ENCODE measurements at places on chromosomes 16 and 17. TPM values are rescaled to one million over a fixed set of nuclear protein-coding genes. Genes with fewer than 3 reads are reported as not detected.

PPP1R27 gene
- total RNA-seq, result under 0.01 TPM

SLC16A13 gene
- 0.26 TPM for total RNA-seq

DNA sequence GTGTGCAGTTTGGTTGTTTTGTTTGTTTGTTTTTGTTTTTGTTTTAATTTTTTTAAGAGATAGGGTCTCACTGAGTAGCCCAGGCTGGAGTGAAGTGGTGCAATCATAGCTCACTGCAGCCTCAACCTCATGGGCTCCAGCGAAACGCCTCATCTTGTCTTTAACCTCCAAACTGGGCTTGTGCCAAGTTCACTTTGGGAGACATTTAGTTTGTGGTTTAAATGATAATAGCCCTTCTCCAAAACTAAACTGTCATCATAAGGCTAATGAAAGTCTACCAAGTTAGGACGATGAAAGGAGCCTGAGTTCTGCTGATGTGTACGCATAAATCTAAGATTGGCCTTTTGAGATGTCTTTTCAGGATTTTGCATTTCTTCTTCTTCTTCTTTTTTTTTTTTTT lies 6.5 kb upstream of the CARD14 start:
- H3K27ac ChIP-seq, result no peak overlapping the region
- peaks cover 4% of the 10 kb centered on the region for H3K27me3 ChIP-seq
- DNase-seq, result no peak
- H3K36me3 ChIP-seq, result no peaks in the 10 kb centered on the region

GLYR1 gene
- total RNA-seq, result 40.8 TPM

WNT9B gene
- total RNA-seq, result not detected

GCGR gene
- not detected for total RNA-seq

CCL8 gene
- total RNA-seq, result 0.26 TPM

DNA sequence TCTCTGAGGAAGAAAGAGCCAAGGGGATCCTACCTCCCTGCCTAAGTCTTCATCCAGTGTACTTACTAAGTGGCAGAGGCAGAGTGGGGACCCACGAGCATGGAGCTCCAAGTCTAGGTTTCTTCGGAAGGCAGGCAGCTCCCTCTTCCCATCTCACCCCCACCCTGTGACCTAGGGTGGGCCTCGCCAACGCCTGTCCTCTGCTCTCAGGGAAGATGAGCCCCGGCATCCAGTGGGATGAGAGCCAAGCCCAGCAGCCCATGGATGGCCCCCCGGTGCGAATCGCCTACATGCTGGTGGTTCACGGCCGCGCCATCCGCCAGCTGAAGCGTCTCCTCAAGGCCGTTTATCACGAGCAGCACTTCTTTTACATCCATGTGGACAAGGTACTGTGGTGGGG lies 8.3 kb downstream of the XYLT2 start:
- H3K36me3 ChIP-seq, result peaks cover 26% of the 10 kb centered on the region
- H3K27ac ChIP-seq, result no peak overlapping the region
- DNase-seq, result no peak

DNA sequence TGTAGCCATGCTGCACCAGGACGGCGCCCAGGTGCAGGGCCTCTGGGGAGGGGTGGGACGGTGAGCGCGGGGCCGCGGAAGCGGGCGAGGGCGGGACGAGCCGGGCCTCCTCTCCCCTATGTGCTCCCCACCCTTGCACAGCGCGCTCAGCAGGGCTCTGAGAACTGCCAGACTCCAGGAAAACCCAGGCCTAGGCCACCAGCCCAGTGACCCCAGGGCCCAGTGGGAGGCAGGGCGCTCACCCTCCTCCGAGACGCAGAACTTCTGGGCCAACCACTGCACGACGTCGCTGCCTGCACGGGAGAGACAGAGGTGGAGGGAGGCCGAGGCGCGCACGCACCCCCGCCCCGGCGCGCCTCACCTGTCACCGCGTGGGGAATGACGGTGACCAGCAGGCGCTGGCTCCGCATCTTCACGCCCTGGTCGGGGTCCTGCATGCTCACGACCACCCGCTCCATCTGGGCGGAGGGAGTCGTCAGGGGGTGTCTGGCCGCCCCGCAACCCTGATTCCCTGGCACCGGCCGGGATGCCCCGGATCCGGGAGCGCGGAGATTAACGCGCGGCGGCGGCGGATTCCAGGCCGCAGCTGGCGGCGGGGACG lies 603 bp downstream of the RGS11 start:
- H3K4me3 ChIP-seq, result peak overlapping the region; percentile 31
- DNase-seq, result no peak
- H3K36me3 ChIP-seq, result no peaks in the 10 kb centered on the region
- no peak overlapping the region for H3K27ac ChIP-seq
- H3K4me1 ChIP-seq, result no peaks in the 10 kb centered on the region

DNA sequence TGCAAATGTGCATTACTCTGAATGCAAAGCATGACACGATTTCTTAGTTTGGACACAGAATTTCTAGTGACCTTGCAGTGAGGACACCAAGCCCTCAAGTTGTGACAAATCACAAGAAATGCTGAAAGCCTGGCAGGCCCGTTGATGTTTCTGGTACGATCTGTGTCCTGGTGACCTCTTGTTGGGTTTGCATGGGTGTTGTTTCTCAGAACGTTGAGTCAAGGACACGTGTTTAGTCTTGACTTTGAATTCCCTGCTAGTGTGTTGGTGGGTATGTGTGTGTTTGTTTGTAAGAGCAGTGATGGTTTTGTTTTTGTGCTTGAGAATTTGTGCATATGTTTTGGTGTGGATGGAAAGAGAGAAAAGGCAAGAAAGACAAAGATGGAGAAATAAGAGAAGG lies 37.8 kb upstream of the MAF start:
- H3K36me3 ChIP-seq, result no peaks in the 10 kb centered on the region
- no peaks in the 10 kb centered on the region for H3K4me1 ChIP-seq
- no peaks in the 10 kb centered on the region for H3K27me3 ChIP-seq
- no peak for DNase-seq
- no peak overlapping the region for H3K4me3 ChIP-seq

DNA sequence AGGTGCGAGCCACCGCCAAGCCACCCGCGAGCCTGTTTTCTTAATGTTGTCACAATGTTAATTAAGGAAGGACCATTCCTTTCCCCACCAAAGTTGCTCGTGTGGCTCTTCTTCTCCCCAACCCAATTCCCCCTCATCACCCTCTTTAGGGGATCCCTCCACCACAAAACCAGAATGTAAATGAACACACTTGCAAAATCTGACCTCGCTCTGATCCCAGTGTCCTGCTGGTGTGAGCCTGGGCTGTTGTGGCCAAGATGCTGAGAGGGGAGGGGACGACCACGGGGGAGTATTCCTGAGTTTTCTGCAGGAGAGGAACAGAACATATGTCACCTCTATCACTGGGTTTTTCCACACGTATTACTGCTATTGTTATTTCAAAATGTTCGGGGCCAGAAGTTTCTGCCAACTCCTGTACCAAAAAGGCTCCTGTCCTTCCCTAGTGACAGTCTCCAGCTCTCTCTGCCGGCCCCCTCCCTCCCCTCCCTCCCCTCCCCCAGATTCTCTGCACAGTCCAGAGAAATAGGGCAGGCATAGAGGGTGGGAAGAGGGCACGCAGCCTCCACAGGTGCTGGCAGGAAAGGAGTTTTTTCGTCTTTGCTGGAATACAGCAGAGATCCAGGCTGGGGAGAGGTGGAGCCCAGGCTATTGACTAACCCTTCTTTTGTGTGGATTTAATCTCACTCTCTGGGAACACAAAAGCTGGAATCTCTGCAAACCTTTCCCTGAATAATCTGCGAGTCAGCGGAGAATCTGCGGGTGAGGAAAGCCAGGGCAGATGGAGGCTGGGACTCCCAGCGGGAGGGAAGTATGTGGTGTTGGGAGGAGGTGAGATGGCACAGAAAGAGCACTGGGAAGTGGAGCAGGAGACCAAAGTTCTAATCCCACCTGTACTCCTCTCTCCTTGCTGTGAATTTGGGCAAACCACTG lies 4.5 kb upstream of the CA4 start:
- no peak overlapping the region for H3K27ac ChIP-seq
- H3K4me3 ChIP-seq, result no peak overlapping the region
- no peaks in the 10 kb centered on the region for H3K36me3 ChIP-seq
- peaks cover 65% of the 10 kb centered on the region for H3K27me3 ChIP-seq
- H3K4me1 ChIP-seq, result peaks cover 8% of the 10 kb centered on the region
- DNase-seq, result no peak

GRCh38 chr17:18860161-18860972 lies 2.4 kb downstream of the PRPSAP2 start:
- peaks cover 2% of the 10 kb centered on the region for H3K4me1 ChIP-seq
- no peaks in the 10 kb centered on the region for H3K27me3 ChIP-seq
- no peak overlapping the region for H3K27ac ChIP-seq
- no peak for DNase-seq
- H3K4me3 ChIP-seq, result no peak overlapping the region

DNA sequence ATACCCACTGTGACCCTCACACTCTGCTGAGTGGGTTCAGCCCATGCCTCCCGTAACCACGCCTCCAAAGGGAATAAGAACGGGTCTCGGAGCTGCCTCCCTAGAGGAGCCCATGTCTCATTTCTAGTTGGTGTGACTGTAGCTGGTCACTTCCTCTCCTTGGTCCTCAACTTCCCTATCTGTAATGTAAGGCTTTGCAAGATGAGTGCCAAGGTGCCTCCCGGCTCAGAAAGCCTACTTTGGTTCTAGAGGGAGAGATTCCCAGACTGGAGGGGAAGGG lies 20.8 kb downstream of the C16orf74 start:
- no peak overlapping the region for H3K27ac ChIP-seq
- no peaks in the 10 kb centered on the region for H3K4me1 ChIP-seq
- H3K4me3 ChIP-seq, result no peak overlapping the region
- H3K36me3 ChIP-seq, result no peaks in the 10 kb centered on the region

GRCh38 chr17:78875363-78876093 lies 27.5 kb downstream of the CEP295NL start:
- H3K27ac ChIP-seq, result no peak overlapping the region
- H3K4me3 ChIP-seq, result no peak overlapping the region
- H3K4me1 ChIP-seq, result peaks cover 27% of the 10 kb centered on the region
- peaks cover 12% of the 10 kb centered on the region for H3K36me3 ChIP-seq

DNA sequence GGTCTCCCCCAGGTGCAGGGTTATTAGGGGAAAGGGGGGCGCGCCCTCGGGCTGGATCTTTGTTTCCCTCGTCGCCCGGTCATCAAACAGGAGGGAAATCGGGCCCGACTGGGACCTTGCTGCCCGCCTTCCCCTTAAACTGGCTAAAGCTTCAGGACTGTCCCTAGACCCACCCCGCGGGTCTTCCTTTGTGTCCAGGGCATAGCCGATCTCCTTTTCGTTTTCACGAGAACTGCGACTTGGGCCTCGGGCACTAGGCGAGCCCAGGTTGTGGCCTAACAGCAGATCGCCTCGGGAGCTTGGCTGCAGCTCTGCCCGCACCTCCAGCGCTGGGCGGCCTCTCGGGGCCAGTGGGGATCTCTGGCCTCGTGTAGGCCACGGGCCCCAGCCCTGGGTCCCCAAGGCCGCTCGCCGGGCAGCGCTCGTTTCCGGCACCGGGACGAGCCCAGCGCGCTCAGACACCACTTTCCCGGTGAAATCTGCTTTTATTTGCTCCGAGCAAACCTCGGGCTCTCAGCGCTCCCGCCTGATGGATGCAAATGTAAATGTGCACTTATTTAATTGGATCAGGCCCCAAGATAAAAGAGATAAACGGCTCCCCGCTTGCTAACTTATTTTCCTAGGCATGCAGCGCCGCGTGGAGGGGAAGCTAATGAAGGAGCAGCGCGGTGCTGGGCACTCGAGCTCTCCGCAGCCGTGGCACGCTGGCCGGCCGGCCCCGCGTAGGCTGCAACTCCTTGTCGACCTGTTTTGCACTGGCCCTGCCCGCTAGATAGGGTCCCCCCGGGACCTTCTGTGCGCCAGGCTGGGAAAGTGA lies 7.8 kb downstream of the IRX5 start:
- no peaks in the 10 kb centered on the region for H3K4me1 ChIP-seq
- H3K36me3 ChIP-seq, result no peaks in the 10 kb centered on the region
- H3K27me3 ChIP-seq, result peaks cover 52% of the 10 kb centered on the region
- no peak overlapping the region for H3K4me3 ChIP-seq

DNA sequence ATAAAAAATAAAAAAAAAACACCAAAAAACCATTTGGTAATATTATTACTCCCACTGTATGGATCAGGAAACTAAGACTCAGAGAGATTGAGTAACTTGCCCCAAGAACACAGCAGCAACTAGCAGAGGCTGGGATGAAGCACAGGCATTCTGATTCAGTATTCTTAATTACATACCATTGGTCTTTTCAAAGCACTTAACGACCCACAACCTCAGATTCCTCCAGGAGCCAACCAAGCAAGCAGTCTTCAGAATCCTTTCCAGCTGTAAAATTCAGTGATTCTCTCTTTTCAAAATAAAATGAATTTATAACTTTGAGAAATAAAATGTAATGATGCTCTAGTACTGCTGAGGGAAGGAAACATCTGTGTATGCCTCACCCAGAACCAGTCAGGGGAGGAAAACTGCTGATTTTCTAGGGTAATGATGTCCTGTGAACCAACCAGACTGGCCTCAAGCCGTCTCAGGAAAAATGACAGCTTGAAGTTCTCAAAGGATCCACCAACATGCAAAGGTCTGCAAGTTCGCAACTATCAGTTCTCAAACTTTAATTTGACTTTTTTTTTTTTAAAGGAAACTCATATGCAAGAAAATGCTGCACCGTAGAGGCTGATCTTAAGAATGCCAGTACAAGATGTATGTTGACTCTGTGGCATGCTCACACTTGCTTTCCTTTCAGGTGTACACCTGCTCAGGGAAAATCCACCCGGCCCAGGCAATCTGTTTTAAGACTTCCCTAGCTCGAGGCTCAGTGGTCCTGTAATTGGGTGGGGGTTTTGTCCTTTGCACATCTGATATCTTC lies 9.0 kb downstream of the CUEDC1 start:
- peaks cover 46% of the 10 kb centered on the region for H3K4me1 ChIP-seq
- H3K27me3 ChIP-seq, result no peaks in the 10 kb centered on the region
- peak; percentile 70 for DNase-seq
- H3K4me3 ChIP-seq, result peak overlapping the region; percentile 51

Measured in fibroblast of lung (primary cell).